ENCODE measurements at places on chromosomes 5 and 9.

- DNase-seq = no peak
Observed at GRCh38 chr5:16983022-16983639, 47.0 kb upstream of the MYO10 start.

DNA sequence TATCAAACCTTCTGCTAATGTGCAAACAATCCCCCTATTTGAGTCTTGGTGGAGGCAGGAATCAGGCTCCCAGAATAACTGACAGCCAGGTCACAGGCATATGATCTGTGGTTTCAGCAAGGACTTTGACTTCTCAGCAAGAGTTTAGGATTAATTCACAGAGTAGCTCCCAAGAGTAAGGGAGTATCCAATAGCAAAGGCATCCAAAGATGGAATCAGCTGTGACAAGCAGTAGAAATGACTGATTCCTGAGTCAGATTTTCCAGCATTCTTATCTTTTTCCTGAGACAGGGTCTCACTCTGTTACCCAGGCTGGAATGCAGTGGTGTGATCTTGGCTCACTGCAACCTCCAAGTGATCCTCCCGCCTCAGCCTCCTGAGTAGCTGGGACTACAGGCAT, 108.3 kb downstream of the EPB41L4A start:
- DNase-seq = no peak

GRCh38 chr5:133890776-133891280, 77.6 kb downstream of the C5orf15 start:
- no peak for DNase-seq

DNA sequence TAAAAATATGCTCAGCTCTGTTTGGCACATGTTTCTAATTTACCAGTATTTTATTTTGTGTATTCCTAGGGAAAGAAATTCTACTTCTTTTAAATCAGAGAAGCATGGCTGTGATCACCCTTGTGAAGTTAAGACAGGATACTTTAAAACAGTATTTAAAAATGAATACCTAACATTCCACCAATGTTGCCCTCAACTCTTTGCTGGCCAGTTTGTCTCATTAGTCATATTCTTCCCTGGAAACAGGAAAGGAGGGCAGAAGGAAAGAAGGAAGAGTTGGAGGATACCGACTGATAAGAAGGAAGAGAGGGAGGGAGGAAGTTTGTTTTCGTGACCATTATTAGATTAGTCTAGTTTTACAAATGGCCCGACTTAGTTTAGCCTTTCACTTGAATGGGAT, 137.4 kb downstream of the PLK2 start:
- DNase-seq = no peak

DNA sequence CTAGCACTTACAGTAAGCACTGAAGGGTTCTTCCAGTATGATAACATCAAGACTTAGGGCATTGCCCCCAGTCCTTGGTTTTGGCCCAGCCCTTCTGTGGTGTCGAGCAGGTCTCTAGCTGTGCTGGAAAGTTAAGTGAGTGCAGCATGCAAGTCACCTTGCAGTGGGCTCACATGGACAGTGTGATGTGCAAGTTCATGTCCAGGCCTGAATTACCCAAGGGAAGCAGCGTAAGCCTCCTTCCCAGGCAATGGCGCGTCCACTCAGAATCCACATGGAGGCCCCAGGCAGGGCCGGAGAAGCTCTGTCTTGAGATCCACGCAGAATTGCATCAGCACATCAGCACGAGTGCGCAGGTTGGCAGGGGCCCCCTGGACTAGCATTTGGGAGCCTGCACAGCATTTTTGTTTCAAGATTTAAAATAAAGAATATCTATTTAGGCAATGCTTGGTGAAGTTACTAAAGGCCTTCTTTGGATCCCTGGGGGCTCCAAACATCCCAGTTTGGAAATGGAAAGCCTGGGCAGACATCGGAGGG, 108.4 kb upstream of the ALDH1B1 start:
- no peak for DNase-seq

GRCh38 chr9:125359011-125359410, 97.4 kb downstream of the GAPVD1 start:
- DNase-seq = no peak

GRCh38 chr9:90032296-90033027, 427.6 kb downstream of the GADD45G start:
- no peak for DNase-seq

DNA sequence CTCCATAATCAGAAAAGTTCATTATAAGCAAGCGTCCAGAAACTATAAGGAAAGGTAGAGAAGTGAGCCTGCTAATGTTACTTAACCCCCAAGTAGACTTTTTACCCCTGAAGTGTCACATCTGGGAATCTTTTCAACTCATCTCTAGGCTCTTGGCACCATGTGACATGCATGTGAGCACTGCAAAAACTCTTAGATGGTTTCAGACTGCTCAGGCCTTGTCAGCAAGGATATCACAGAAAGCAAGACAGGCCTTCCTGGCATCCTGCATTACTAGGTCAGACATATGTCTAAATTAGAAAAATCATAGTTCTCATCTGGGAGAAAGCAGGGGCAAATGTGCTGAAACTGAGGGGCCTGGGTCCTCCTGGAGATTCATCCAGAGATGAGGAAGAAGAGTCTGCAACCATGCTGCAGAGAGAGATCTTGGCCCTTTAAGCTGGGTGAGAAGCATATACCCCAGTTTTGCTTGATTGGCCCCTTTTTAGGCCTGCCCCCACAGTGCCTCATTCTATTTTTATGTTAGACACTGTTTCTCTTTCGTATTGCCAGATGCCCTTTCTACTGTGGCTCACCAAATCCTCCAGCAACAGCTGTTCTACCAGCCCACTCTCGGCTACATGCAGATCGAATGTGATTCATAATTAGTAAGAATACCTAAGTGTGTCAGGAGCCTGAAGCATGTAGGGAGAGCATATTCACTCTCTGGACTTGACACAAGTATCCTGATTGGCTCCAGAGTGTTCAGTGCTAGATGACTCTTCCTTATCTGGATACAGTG, 19.0 kb downstream of the TMEM8B start:
- DNase-seq = no peak

GRCh38 chr5:94545870-94546625, 72.4 kb downstream of the KIAA0825 start:
- no peak for DNase-seq

GRCh38 chr5:65394087-65394486, 87.6 kb downstream of the ADAMTS6 start:
- no peak for DNase-seq

GRCh38 chr5:30765706-30766105, 427.8 kb upstream of the CDH6 start:
- no peak for DNase-seq
